Fibroblast of skin of scalp (primary cell): ENCODE measurements at places on chromosomes 1 and 21.
A peak's percentile ranks its signal among the peaks of the same experiment; 100 is the strongest.

DNA sequence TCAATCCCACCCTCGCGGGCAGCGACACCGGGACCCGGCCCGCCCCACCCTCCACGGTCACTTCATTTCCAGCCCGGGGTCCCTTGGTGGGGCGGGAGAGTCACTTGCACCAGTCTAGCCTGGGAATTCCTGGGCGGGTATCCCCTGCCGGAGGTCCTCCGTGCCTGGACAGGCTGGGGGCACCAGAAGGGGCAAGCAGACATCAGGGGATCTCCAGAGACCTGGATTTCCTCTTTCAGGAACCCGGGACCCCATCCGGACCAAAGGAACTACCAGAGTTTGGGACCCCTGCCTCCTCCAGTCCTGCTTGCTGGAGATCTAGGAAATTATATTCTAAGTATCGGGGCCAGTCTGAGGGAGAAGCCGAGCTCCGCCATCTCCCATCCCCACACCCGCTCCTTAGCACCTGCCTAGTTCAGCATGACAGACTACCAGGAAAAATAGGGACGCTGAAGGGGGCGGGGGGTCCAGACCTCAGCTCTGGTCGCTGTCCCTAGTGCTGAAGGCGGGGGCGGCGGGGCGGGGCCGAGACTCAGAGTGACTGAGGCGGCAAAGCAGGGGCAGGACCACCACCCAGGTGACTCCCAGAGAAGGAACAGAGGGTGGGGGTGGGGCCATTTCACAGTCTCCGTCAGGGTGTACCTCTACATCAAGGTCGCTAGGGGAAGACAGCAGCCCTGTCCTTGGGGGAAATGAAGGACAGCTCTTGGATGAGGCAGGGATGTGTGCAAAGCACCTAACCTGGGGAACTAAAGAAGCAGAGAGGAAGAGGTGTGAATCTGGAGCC is 832 bp downstream of the HCN3 start:
- peak; percentile 36 for DNase-seq

DNA sequence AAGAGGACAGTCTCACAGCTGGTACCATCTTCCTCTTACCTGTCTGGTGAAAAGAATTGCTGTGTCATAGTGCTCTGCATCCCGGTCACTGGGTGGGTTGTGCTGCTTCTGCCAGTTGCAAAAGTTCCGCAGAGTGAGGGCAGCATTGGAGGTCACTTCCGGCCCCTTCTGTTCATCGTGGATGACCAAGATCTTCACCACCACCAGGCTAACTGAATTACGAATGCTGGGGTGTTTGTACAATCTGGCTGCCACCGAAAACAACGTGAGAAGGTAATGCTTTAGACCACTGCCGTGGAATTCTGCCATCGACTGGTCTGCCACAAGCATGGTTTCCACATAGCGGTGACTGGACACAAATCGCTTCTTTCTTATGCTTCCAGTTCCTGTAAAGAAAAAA is 2.9 kb downstream of the ADAMTS1 start:
- DNase-seq: peak; percentile 47

- DNase-seq: no peak
Measured at GRCh38 chr1:67077593-67077992, 23.6 kb upstream of the SLC35D1 start.

GRCh38 chr21:27425574-27425973 is 458.7 kb upstream of the ADAMTS5 start:
- peak; percentile 75 for DNase-seq

DNA sequence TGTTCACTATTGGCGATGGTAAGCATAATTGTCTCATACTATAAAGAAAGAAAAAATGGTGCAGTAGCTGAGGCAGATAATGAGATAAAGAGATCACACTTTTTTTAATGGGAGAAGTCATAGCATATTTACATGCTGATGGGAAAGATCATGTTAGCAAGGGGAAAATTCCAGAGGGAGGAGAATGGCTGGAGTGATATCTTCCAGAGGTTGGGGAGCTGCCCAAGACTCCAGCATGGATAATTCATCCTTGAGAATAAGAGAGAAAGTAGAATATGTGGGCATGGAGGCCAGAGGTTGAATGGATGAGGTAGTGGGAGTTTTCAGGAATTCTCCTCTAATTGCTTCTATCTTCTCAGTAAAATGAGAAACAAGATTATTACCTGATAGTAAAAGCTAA is 45.8 kb upstream of the RGS1 start:
- DNase-seq: no peak

DNA sequence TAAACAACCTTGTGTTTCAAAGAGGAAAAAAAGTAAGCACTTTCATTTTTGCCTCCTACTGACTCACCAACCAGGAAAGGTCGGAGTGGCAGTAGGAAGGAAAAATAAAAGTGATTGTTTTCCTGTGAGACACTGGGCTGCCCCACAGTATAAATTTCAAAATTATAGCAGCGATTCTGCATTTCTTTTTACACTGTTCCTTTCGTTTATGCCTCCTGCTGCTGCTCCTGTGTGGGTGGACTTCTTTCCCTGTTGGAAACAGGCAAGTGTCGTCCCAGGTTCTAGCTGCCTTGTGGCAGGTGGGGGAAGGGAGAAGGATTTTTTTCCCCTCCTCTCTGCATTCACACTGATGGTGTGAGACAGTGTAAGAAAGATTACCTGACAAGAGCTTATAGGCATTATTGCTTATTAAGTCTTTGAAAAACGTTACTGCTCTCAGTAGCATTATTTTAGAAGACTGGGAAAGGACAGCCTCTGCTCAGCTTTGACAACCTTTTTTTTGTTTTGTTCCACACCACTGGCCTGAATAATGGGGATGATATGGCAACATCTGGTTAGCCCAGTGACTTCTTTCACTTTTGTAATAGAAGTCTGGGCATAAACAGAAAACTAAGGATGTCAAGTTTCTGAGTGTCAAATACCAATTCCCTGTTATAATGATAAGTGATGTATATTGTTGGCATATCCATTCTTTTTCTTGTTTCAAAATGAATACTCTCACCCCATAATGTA is 77.9 kb downstream of the NEK7 start:
- DNase-seq: no peak

- DNase-seq: no peak
Measured at GRCh38 chr1:92831368-92831761, 475 bp upstream of the RPL5 start.

DNA sequence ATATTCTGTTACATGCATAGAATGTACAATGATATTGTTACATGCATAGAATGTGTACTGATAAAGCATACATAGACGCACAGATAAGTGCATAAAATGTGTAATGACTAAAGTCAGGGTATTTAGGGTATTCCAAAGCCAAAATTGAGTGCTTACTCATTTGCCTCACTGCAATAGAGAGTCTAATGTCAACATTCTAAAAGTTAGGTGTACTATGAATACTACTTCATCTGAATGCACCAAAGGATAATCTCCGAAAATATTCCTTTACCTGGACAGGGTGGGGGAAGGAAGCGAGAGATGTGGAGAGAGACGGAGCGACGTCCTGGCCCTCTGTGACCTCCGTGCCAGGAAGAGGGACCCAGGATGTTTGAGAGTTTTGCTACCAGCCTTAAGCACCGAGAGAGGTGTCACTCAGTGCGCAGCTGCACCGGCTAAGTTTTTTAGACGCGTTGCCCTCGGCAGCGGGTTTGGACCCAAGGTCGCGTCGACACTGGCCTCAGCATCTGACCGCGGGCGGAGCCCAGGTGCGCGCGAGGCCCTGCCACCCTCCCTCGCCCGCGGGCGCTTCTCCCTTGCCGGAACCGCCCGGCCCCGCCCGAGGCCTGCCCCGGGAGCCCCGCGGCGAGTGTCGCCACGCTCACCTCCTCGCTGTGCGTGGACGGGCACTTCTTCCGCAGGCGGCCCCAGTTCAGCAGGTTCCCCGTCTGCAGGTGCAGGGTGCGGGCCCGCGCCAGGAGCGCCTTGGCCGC is 660 bp downstream of the GCLM start:
- DNase-seq: peak; percentile 4

DNA sequence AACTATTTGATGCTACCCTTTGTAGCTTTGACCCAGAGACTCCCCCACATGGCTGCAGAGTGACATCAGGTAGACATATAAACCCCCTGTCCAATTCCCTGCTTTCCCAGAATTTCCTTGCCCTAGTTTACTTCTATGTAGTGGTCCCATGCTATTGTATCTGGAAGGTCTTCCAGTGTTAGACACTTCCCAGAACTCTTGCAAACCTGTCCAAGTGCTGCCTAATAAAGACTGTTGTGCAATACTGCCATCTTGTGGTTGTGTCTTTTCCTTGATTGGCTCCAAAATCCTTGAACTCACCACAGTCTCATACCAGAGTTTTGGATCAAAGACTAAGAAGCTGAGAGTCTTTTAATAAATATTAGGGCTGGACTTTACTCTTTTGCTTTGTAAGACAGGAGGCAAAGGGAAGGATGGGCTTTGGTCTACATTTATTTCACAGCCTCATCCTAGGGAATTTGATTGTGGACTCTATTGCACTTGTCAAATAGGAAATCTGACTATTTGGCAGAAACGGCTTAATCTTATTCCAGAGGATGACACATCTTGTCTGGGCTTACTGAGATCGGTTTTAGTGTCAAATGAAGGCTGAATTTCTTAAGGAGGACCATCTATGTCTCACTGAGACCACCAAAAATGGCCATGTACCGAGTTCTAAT is 169.9 kb downstream of the LRRC7 start:
- DNase-seq: peak; percentile 81

DNA sequence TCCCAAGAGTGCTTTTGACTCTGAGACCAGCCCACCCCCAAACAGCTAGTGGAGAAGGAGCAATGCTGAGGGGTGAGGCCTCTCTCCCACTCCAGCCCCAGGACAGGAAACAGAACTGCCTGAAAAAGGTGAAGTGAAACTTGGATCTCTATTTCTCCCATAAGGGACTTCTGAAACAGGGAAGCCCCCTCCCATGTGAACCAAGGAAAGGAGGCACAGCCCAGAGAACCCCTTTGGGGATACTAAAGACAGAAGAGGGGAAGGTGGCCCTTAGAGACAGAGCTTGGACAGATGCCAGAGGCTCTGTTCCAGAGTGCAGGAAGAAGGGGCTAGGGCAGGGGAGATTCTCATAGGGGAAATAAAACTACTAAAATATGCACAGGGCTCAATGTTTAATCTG is 2.9 kb downstream of the TNFAIP8L2 start:
- DNase-seq: no peak

DNA sequence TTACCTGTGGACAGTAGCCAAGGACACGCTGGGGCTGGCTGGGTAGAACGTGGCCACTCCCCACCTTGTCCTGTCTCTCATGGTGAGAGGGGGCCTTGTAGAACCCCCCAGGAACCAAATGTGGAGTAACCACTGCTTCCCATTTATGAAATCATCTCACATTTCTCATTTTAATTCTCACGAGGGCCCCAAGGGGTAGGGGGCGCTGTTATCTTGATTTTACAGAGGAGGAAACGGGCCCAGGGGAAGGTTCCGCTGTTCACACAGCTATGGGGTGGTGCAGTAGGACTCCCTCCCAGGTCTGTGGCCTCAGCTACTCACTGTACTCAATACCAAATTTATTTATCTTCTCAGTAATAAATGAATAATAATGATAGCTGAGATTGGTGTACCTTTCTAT is 5.5 kb downstream of the SMPDL3B start:
- DNase-seq: peak; percentile 46

- no peak for DNase-seq
Measured at GRCh38 chr1:218846181-218846580, 327.5 kb upstream of the LYPLAL1 start.

DNA sequence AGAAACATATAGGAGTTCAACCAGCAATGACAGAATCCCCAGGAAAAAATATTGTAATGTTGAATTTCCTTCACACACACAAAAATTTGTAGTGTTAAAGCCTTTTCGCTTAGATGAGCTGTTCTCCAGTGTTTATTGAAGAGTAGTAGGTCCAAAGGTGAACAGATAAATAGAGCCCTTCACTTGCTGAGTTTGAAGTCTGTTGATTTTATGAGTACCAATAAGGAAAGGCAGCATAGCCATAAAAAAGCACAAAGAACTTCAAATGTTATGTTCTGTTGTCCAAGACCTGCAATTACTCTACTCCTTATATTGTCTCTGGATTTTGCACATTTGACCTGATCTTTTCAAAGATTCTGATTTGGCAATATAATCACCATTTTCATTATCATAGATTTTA is 362.7 kb upstream of the B3GALT2 start:
- no peak for DNase-seq

GRCh38 chr1:6205849-6206519 is at the start of gene RNF207:
RNF207 (plus strand) TSS chr1:6206119; CDS start chr1:6206536, 417 bp downstream.
- DNase-seq: peak; percentile 63

GRCh38 chr21:43598416-43599120 is 60.7 kb downstream of the HSF2BP start:
- peak; percentile 86 for DNase-seq

GRCh38 chr1:117826119-117826518 is 103.3 kb downstream of the GDAP2 start:
- DNase-seq: no peak

GRCh38 chr1:147283011-147283410 is 40.5 kb downstream of the CHD1L start:
- DNase-seq: no peak

DNA sequence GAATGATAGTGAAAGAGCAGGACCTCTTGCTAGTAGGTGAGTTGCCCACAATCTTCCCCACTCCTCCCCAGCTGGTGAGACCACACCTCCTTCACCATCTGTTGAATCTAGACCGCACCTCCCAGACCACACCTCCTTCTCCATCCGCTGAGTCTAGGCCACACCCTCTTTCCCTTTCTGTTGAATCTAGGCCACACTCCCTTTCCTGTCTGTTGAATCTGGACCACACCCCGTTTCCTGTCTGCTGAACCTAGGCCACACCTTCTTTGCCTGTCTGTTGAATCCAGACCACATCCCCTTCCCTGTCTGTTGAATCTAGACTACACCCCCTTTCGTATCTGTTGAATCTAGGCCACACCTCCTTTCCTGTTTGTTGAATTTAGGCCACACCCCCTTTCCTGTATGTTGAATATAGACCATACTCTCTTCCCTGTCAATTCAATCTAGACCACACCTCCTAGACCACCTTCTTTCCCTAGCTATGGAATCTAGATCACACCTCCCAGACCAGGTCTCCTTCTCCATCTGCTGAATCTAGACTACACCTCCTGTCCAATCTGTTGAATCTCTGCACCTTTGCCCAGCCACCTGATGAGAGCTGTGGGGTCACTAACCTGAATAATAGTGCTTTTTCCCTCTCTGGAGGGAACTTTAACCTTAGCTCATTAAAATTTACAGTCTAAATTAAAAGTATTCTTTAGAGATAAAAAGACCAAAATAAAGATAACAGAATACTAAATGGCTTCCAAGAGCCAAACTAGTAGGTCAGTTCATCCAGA is 116.3 kb downstream of the DAB1 start:
- DNase-seq: no peak

- DNase-seq: no peak
Measured at GRCh38 chr1:157034137-157034800, 11.3 kb downstream of the ARHGEF11 start.

- DNase-seq: no peak
Measured at GRCh38 chr1:173297798-173298391, 90.8 kb upstream of the TNFSF4 start.

GRCh38 chr1:94580367-94581115 is 39.0 kb upstream of the F3 start:
- DNase-seq: peak; percentile 64
